Right lung (tissue), 10 donors: ENCODE measurements at places on chromosomes 5 and 9. TPM values are rescaled to one million over a fixed set of nuclear protein-coding genes. Genes with fewer than 3 reads are reported as not detected.

TEK gene
- 55.7 TPM for polyA plus RNA-seq

MAPK9 gene
- polyA plus RNA-seq, result 41.2 TPM

WDR38 gene
- 0.85 TPM for polyA plus RNA-seq

C5orf47 gene
- polyA plus RNA-seq, result 0.28 TPM

TTF1 gene
- polyA plus RNA-seq, result 19.6 TPM

LHX3 gene
- not detected for polyA plus RNA-seq

TLR4 gene
- 9.0 TPM for polyA plus RNA-seq

RASEF gene
- 9.1 TPM for polyA plus RNA-seq

UBTD2 gene
- 90.0 TPM for polyA plus RNA-seq

DNA sequence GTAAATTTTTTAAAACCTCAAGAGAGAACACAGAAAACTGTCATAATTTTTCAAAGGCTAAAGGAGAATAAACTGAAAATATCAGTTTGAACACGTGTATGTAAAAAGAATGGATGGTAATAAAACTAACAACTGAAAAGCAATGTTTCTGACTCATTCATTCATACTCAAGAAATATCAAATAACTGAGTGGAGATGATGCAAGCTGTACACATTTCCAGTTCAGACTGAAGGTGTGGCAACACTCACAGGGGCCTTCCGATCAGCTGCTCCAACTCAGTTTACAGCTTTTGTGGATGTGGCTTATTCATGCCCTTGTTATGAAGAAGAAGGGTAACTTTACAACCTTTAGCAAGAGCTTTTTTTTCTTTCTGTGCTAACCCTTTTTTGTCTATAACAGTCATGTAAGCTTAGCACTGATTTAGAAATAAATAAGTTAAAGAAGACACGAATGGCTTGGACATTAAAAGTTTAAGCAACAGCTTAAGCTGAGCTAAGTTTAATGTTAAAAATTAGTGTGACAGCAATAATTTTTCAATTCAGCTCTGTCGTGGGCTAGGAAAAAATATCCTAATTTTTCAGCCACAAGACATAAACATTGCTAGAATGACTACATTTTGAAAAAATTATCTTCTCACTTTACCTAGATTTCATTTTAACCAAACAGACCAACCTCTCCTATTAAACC lies 453.5 kb downstream of the RAB3C start:
- peak; percentile 49 for DNase-seq

DNA sequence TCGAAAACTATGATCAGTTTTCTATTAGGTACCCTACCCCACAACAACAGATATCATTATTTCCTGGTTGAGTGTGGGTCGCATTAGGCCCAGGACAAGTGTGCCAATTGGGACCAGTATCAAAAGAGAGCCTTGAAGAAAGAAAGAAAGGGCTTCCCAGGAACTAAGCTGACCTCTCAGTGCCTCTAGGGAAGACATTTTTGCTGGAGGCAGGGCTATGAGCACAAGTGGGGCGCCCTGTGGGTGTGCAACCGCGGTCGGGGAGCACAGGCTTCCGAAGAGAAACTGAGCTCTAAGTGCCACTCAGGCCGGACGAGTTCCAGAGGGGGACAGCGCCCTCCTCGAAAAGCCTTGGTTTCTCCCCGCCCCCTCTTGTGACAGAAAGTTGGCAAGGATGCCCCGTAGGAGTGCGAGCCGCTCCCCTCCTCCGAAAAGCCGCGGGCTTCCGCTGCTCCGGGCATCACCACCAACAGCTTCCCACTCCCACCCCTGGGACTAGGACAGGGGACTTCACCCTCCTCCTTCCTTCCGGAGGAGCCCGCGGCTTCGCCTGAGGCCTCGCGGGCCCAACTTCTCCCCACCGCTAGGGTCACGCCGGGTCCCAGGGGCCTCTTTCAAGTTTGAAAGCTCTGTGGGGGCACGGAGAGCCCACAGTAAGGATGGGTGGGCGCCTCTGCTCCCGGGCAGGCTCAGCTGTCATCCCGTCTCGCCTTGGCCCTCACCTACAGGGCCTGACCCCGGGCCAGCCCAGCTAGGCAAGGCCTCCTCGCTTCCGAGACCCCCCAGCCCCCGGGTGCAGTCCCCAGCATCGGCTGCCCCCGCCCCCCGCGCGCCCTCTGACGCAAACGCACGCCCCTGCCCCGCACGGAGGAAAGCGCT lies 2.0 kb downstream of the NR2F1-AS1 start:
- DNase-seq, result peak; percentile 86

GRCh38 chr5:19880458-19880857 lies 107.5 kb downstream of the CDH18 start:
- DNase-seq, result no peak

- DNase-seq, result no peak
These were observed 1.8 kb downstream of the PRR7 start for GRCh38 chr5:177448244-177448950.

DNA sequence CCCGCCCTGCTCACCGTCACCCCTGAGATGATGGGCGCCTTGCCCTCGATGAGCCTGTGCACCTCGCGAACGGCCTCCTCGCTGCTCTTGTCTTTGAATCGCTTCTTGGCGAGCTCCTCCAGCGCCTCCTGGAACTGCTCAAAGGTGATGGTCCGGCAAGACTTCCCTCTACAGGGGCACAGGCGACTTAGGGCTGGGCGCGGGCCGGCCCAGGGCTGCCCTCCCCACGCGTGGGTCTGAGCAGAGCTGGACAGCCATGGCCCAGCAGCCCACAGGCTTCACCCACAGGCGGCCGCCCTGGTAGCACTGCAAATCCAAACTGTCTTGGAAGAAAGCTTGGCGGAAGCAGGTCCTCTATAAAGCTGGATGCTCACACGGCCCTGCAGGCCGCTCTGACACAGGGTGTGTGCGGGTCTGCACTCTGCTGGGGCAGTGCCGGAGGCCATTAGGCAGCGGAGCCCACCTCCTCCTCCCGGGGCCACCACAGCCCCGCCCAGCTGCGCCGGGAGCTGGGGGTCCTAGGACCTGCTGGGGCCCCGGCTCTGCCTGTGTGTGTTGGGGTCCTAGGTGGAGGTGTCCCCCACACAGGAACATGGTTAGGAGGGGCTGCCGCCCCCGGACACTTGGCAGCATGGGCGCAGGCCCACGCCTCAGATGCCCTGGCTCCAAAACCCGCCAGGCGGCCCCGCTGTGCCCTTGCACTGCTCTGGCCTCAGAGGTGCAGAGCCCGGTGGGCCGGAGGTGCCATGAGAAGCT lies 27.0 kb downstream of the TPPP start:
- DNase-seq, result no peak

GRCh38 chr5:160118349-160119141 lies 705 bp downstream of the PWWP2A start:
- DNase-seq, result peak; percentile 26

DNA sequence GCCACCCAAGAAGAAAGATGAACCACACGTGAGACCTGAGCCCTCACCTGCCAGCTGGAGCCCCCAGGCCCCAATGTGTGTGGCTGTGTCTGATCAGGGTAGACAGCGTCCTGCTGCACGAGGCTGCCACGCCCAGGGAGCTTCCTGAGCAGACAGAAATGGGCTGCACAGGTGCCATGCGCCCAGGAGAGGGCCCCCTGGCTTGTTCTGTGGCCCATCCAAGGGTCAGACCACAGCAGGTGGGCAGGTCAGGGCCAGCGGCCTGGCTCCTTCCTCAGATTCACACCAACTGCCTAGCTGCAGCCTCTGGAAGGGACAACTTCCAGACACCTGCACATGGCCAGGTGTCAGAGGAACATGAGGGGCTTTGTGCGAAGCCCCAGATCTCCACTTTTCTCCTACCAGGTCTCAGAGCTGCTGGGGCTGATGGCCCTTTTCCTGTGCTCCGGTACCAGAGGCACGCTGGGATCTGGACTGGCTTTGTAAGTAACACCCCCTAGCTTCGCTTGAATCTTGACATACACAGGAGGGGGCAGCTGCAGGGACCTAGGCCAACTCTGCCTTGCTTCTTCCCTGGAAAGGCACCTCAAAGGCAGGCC lies 10.8 kb downstream of the SARDH start:
- no peak for DNase-seq

GRCh38 chr5:10607023-10607665 lies 43.3 kb downstream of the ANKRD33B start:
- DNase-seq, result no peak

- DNase-seq, result no peak
These were observed 211.0 kb downstream of the SEC61B start for GRCh38 chr9:99433095-99433494.

DNA sequence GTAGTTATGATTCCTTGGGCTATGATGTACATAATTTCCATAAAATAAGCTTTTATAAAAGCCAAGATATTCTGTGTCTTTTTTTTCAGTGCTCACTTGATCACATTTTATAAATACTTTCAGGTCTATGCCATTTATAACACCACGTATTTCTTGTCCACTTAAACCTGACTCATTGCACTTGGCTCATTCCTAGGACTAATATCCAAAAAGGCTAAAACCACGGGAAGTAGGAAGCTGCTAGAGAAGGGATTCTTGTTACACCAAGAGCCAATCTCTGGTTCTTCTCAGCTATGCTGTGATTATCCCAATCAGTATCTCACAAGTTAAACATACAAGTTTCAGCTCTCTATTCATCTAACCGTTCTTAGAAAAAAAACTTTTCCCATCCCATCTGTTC lies 80.4 kb upstream of the CDH6 start:
- DNase-seq, result no peak

GRCh38 chr9:134687556-134687955 lies 46.0 kb downstream of the COL5A1 start:
- no peak for DNase-seq

DNA sequence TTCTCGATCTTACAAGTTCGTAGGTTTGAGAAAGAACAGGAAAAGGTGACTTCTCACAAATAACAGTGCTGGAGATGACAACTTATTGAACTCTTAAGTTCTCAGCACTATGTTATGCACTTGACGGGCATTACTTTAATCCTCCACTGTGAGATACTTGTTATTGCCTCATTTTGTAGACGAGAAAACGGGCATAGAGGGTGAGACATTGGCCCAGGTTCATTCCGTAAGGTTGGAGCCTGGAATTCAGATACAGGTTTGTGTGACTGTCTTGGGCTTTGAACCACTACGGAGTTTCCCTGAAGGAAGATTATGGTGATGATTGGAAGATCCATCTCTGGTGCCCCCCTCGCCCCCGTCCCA lies 657 bp downstream of the MAT2B start:
- no peak for DNase-seq

DNA sequence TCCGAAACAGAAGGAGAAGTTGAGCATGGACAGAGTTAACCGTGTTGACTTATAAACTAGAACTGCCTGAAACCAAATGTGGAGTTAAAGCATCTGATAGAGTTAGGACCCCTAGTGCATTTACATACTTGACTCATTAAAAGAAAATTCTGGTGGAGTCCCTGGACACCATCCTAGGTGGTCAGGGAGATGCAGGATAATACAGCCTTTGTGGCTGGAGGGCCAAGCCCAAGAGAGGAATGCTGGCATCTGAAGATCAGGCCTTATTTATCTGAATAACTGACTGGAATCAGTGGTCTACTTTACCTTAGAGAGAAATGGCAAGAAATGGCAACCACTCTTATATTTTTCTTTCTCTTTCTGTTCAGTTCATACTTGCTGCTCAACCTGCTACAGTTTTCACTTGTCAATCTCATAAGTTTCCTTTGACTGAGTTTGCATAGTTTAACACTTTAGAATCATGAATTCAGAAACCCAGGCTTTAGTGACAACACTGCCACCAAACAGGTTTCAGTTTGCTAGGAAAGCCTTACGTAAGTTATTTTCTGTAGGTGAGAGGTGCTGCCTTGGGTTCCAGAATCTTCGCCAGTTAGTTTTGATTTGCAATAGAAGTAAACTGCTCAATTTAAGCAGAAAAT lies 10.2 kb downstream of the CMYA5 start:
- DNase-seq, result no peak

DNA sequence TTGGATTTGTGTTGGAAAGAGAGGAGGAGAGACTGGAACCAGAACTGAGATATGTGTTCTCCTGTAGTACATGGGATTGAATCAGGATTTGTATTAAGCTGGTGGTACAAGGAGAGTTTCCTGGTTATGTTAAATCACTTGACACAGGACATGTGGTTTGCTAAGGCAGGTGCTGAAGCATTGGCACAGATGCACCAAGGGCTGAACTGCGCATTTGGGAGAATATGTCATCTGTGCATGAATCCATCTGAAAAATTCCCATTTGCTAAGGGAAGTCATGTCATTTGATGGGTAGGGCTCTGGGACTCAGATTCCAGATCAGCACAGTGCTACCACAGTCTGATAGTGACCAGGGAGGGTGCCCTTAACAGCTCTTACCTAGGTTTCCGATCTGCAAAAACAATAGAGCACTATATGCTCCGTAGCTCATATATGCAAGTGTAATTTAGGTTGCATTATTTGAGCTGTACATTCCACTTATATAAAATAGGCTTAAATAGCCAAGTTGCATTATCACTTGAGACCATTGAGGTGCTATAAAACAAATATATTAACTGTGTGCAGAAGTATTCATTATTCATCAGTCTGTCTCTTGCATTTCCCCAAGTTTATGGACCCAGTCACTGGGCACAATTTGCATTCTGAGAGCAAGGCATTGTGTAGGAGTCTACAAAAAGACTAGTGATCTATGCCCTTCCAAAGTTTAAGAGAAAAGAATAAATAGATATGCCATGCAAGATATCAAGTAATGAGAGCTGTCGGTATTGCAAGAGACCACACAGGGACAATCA lies 55.2 kb downstream of the ADAMTS16 start:
- DNase-seq, result no peak

DNA sequence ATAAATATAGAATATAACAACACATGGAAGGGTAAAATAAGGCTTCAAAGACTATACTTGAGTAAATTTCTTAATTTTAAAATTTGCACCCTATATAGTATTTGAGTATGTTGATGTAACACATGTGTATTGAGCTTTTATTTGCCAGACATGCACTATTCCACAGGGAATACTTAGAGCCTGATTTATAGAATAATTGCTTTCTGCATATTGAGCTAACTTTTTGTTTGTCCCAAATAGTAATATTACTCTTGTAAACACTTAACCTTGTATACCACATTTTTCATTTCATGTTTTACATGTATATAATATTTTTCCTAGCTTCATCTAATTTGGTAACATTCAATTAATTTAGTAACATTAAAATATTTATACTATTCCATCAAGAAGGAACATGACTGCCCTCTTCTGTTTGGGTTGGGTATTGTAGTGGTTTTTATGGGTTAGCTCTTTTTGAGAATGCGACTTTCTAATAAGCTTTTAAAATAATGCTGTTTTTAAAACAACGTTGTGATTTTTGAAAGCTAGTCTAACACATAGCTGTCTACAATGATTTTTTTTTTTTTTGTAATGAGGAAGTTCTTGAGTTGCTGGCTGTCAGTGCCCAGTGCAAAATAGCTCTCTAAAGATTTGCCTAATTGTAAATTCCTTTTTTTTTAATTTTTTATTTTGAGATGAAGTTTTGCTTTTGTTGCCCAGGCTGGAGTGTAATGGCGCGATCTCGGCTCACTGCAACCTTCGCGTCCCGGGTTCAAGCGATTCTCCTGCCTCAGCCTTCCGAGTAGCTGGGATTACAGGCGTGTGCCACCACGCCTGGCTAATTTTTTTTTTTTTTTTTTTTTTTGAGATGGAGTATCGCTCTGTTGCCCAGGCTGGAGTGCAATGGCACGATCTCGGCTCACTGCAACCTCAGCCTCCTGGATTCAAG lies 4.8 kb downstream of the SUB1 start:
- no peak for DNase-seq
